ENCODE measurements at places on chromosomes 7 and 10. TPM values are rescaled to one million over a fixed set of nuclear protein-coding genes. Genes with fewer than 3 reads are reported as not detected.

GRCh38 chr10:63723741-63724140 lies 202.5 kb downstream of the REEP3 start:
- no peak for DNase-seq

DNA sequence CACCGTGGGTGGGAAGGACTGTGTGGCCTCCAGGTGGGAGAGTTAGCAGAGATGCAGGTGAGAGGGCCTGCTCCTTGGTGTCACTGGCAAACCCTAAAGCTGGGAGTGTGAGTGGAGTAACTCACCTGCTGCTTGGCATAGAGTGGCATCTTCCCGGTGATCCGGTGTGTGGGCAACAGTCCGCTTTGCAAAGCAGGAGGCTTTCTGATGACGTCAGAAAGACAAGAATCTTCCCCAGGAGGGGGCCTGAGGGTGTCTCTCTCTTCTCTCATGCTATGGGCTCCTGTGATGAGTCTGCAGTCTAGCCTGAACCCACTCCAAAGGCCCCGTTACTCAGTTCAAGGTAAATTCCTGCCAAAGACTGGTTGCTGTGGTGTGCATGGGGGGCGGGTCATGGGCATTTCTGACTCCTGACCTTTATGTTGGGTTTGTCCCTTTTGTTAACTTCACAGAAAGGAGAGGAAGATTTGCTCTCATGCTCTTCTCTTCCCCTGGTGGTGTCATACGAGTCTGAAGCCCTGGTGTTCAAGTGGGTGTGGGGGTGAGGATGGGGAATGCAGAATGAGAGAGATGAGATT lies 187.9 kb downstream of the GATA3 start:
- no peak for DNase-seq

IDI2 gene
- total RNA-seq, result not detected

GRCh38 chr10:11465406-11465805 lies 146.0 kb downstream of the USP6NL start:
- DNase-seq, result no peak

DNA sequence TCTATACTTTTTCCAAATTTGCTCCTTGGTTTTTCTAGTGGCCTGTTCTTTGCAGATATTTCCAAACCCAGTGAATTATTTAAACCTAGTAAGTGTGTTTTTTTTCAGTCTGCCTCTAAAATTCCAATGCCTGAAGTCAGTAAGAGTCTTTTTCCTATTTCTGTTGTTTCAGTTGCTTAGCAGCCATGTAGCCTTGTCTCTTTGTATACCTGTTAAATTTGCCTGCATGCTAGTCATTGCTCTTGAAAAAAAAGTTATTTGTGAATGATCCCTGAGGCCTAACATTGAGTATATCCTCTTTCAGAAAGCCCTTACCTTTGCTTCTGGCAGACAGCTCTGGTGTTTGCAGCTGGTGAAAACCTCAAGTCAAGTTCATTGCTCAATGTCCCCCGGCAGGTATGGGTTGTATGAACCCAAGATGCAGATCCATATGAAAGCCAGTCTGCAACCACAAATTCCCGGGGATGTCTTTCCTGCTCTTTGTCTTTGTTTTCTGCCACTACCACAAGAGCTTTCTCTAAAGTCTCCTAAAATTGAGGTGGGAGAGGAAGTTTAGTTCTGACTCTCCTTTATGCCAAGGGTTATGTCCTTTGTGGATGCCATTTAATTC lies 35.7 kb downstream of the CH25H start:
- DNase-seq, result no peak
